ENCODE measurements at places on chromosomes 1 and 21.

- DNase-seq: no peak
Measured at GRCh38 chr1:24107462-24108138, 4.3 kb downstream of the MYOM3 start.

DNA sequence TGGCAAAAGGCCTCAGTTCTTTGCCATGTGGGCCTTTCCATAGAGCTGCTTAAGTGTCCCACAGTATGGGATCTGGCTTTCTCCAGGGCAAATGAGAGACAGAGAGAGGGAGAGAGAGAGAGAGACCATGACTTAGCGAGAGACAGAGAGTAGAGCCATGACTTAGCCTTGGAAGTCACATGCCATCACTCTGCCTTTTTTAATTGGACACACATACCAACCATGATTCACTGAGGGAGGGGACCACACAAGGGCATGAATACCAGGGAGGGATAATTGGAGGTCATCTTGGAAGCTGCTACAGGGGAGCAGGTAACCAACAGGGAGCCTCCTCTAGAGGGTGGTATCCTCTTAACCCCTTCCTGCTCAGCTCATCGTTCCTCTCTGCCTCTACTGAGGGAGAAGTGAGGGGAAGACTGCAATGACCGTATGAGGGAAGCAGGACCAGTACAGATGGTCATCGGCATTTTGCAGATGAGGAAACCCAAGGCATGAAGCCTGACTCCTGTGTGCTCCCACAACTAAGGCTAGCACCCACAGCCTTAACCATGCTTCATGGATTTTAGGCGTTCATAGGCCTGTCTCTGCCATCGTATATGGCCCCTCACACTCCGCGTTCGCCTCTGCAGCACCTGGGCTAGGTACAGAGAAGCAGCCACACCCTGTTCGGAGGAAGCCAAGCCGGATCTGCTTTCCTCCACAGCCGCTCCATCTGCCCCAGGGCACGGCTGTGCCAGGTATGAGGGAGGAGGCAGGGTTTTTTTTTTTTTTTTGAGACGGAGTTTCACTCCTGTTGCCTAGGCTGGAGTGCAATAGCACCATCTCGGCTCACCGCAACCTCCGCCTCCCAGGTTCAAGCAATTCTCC is 38.6 kb downstream of the MEF2D start:
- no peak for DNase-seq

- no peak for DNase-seq
Measured at GRCh38 chr1:107941531-107941930, 23.4 kb downstream of the VAV3 start.

- no peak for DNase-seq
Measured at GRCh38 chr1:6688757-6689156, 12.9 kb downstream of the DNAJC11 start.

- no peak for DNase-seq
Measured at GRCh38 chr1:163201906-163202305, 810 bp downstream of the RGS5 start.

DNA sequence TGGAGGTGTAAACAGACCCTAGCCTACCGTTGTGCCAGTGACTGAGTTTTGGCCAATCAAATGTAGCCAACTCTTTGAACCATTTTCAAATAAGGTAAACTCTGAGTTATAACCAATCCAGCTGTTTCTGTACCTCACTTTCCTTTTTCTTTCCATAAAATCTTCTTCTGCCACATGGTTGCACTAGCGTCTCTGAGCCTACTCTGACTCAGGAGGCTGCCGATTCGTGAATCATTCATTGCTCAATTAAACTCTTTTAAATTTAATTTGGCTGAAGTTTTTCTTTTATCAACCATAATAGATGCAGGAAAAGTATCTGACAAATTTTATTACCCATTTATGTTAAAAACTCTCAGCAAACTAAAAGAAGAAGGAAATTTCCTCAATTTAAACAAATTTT is 111.5 kb upstream of the LYPLAL1 start:
- DNase-seq: no peak

- DNase-seq: peak; percentile 33
Measured at GRCh38 chr1:209675565-209676154, 448 bp downstream of the G0S2 start.

DNA sequence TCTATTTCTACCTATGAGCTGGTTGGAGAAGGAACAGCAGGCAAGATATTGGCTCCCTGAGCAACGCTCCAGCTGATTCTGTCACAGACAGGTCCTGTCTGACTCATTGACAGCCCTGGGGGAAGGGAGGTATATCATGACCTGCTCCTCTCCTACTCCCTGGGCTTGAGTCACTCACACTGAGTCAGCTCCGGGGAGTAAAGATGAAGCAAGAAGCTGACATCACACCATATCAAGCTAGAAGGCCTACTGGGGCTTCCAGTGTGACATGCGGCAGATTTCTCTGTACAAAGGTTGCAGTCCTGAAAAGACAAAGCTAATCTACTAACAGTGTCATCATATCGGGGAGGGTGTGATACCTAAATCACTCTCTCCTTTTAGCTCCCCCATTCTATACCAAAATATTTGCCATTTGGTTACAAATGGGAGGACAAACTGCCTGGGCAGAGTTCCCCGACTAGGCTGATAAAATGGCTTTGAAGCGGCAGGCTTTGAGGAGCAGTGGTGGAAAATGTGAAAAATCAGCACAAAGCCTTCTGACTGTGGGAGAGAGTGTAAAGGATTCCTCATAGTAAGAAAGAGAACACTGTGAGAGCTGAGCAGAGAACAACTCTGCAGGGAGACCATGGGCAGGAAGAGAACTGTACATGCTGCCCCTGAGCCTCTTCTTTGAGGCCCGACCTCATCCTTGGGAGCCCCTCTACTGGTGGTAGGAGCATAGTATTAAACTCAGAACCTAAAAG is 15.5 kb downstream of the PI4KB start:
- DNase-seq: no peak

DNA sequence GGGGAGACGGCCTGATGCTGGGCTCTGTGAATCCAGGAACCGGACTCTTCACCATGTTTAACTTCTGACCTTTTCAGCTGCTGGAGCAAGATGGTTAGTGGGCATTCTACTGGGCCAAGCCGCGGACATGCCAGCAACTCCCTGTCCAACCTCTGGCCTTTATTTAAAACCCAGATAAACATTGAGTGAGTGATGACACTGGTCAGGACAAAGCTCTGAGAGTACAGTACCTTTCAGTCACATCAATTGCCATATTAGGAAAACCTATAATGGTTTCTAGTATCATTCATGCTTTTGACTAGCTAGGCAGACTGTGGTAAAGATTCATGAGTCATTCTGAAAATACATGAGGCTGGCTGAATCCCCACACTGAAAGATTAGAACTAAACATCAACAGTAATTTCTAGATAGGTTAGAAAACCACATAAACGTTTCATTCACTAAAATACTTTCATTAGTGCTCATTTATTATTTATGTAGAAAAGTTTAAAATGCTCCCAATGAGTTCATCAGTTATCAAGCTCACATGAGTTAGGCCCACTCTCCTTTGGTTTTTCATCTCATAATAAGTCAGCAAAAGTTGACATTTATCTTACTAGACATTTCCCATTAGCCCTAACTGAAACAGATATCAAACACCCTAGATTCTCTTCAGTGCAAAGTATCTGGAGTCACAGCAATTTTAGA is 7.1 kb upstream of the ACTA1 start:
- DNase-seq: no peak

- no peak for DNase-seq
Measured at GRCh38 chr1:243471026-243471685, 215.3 kb downstream of the SDCCAG8 start.

DNA sequence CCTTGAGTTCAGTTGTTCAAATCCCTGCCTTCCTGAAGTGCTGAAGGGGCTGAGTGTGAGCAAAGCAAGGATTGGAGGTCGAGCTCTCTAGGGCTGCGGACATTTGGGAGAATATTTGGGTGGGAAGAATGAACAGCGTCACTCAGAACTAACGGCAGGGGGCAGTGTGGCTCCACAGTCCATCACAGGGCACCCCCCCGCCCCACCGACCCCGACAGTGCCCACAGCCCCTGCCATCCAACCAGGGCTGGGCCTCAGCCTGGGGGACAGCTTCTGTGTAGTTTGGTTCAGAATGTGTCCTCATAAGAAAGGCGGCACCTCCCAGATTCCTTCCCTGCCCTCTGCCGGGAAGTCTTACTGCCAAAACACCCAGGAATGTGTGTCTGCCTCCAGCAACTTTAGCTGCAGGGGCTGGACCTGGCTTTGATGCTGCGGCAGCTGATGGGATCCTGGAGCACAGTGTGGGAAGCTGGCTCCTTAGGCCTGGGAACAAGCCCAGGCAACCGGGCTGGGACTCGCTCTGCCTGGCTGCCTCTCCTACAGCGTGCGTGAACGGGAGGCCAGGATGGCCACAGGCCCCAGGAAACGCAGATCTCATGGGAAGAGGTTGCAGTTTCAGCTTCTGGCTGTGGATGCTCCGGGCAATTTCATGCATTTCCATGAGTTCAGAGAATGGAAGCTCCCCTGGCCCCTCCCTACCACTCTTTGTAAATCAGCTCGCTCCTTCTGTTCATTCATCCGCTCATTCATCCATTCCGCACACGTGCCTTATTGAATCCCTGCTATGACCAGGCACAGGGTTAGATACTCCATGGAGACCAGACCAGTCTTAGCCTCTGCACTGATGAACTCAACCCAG is 104.9 kb upstream of the TMPRSS2 start:
- DNase-seq: no peak

GRCh38 chr21:28547766-28548165 is 444.9 kb downstream of the LTN1 start:
- no peak for DNase-seq

DNA sequence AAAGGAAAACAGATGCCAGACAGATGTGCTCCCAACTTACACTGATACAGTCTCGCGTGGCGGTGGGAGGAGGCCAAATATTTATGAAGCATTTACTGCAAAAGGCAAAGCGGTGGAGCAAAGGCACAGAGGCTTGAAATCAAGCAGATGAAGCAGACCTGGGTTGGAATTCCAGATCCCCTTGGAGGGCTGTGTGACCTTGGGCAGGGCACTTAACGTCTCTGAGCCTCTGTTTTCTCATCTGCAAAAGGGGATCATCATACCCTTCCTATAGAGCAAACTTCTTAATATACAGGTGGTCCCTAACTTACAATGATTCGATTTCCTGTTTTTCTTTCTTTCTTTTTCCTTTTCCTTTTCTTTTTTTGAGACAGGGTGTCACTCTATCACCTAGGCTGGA is 54.1 kb downstream of the IGSF21 start:
- no peak for DNase-seq

DNA sequence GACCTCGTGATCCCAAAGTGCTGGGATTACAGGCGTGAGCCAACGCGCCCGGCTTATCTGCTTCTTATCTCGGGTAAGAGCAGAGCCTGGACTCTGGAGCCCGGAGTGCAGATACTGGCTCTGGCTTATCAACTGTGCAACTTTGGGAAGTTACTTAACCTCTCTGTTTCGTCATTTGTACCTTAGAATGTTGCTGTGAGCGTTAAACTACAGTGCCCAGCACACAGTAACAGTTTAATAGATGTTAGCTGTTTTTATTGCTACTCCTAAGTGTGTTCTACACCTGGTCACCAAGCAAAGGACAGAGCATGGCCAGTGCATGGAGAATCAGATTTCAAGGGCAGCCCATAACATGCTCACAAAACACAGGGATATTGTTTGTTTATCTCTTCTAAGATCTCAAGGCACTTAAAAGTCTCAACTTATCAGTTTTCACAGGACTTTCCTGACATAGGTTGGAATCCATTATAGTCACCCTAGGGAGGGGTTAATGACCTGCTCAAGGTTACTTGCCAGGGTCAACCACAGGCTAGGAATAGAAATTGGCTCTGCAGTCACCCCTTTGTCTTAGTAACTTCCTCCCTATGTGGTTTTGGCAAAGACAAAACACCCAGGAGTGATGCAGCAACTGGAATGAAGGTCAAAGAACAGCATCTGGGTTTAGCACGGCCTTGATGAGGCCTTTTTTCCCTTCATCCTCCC is 22.5 kb upstream of the SRP9 start:
- no peak for DNase-seq

DNA sequence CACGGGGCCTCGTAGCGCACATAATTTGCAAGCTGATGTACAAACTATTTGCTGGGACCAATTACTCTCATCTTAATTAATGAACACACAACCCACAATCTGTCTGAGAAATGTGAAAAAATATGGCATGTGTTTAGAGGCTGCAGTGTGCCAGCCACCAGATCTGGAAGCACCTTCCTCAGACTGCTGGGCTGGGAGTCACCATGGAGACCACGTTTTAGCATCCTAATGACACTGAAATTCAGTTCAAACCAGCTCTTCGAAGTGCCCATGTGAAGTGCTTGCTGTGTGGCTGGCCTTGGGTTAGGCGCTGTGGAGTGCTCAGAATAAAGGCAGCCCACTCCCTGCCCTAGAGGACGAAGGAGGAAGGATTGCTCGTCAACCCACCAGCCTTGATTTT is 482.4 kb downstream of the OMA1 start:
- no peak for DNase-seq

GRCh38 chr1:88058205-88058604 is 625.9 kb upstream of the PKN2 start:
- no peak for DNase-seq

DNA sequence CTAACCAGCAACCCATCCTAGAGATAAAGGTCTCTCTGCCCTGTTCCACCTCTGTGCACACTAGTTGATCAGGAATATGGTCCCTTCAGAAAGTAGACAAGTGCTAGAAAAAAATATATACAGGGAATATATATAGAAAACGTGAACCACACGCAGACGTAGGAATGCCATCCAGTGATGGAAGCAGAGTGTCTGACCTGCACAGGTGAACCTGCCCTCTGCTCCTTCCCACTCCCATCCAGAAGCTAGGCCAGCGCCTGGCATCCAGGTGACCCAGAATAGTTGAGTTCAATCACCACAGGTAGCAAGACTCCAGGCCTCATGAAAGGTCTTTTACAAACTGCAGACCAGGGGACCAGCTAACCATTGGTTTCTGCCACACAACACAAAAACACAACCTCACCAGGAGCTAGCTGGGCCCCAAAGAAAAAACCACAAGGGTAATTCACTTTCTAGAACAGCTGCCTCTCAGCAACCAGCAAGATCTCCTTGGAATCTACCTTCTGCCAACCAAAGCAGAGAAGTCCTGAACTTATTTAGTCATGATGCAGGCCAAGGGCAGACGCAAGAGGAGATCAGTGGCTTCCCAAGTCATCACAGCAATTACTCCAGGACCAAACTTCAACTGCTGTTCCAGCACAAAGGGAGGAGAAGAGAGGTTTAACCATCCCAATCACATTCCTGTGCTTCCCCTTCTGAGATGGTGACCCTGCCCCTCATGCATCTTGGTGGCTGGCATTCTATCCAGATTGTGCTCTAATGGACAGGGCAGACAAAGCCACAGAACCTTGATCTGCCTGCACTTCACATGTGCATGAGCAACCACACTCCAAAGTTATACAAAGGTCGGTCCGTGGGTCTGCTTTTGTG is 53.0 kb downstream of the GPR161 start:
- DNase-seq: no peak

Data from B cell (primary cell).